Pulmonary artery endothelial cell (primary cell): ENCODE measurements at places on chromosomes 4 and X. TPM values are rescaled to one million over a fixed set of nuclear protein-coding genes. Genes with fewer than 3 reads are reported as not detected.
A peak's percentile ranks its signal among the peaks of the same experiment; 100 is the strongest.

DNA sequence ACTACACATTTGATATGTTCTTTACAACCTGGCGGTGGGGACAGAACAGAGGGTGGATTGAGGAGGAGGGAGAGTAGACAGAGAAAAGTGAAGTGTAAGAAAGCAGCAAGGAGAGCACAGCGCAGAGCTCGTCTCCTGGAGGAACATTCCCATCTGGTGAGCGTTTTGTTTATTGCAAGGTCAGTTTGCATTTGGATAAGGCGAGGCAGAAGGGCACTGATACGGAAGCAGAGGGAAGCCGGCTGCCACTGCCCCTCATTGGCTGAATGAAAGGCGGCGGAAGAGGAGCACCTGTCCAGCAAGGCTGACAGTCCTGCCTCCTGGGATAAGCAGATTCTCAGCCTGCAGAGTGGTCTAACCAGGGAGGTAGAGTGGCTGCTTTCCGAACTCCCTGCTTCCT lies 83.2 kb downstream of the GPR143 start:
- DNase-seq = no peak

GRCh38 chr4:75710246-75710645 lies 14.1 kb upstream of the USO1 start:
- peak; percentile 24 for DNase-seq

DNA sequence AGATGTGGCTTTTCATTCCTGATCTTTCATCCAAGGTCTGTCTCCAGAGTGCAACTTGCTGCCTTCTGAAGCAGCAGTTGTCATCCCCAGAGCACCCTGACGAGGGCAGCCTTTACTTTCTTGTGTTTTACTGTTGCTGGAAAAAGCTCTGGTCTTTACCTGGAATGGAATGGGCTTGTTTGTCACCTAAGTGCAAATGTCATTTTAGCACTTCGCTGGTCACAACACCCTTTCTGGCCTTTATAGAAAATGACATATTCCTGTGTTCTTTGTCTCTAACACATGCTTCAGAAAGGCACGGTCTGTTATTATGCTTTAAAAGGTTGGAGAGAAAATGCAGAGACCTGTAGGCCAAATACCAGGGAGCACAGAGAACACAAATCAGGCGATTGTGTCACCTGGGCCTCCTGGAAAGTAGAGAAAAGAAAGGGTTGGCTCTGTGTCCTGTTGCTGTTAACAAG lies 332.7 kb upstream of the IGFBP7 start:
- DNase-seq = no peak

DNA sequence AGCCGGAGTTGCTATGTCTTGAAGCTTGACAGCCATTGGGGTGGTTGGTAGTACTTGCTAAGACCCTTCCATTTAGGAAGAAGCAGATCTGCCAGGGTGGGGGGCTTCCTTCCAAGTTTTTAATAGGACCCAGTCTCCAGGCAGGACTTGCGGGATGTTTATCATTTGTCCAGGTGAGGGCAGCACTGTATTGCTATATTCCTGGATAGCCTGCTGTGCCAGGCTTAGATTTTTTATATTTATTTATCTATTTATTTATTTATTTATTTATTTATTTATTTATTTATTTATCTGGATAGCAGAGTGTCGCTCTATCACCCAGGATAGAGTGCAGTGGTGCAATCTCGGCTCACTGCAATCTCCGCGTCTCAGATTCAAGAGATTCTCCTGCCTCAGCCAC lies 87.4 kb upstream of the CT45A1 start:
- no peak for DNase-seq

GRCh38 chrX:68931345-68931744 lies 102.5 kb downstream of the EFNB1 start:
- DNase-seq = no peak

- no peak for DNase-seq
Measured at GRCh38 chr4:77015390-77015789, 60.4 kb downstream of the CCNI start.

DNA sequence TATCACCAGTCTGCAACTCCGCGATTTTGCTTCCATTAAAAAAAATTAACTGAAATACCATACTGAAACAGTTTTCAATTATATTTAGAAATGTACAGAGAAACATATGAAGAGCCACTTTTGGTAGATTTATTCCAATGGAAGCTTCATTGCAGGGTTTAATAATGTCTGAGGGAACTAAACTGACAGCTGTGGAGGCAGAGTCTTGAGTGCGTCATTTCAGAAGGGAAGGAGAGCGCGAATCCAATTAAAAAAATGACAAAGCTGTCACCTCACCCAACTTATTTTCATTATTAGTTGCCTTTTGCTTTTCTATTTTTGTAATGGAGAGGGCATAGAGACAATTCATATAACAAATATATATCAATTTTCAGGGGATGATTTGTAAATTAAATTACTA lies 104.0 kb downstream of the UNC5C start:
- DNase-seq = no peak

GRCh38 chr4:83315341-83315870 lies 19.2 kb downstream of the HPSE start:
- DNase-seq = no peak

DNA sequence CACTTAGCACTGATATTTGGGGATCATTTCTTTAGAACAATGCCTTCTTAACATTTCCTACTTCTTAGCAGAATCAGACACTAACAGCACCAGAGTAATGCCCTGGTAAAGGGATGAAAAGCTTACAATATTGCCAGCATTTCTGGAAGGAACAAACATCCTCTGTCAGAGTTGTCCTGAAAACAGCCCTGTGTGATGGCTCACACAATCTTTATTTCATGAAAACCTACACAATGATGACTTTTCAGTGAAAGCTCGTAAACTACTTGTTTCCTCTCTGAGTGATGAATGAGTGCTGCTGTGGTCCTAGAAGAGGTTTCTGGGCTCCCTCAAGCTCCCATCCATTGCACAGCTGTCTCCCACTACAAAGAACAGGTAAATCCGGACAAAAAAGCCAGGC lies 52.8 kb downstream of the GPC4 start:
- no peak for DNase-seq

SH2D1A gene
- not detected in 2 replicates for total RNA-seq

PASD1 gene
- total RNA-seq = not detected in 2 replicates

PCDH7 gene
- 6.8 and 19.7 TPM in 2 replicates for total RNA-seq

H2BW1 gene
- total RNA-seq = not detected in 2 replicates

SFRP2 gene
- not detected in 2 replicates for total RNA-seq

MAGEB5 gene
- total RNA-seq = not detected in 2 replicates

MAD2L1 gene
- 47.7 and 53.8 TPM in 2 replicates for total RNA-seq
